ENCODE measurements at places on chromosomes 7 and 10.

GRCh38 chr10:99667108-99667751 lies 7.9 kb downstream of the ENTPD7 start:
- peak; percentile 77 for DNase-seq

- DNase-seq: no peak
These were observed 1.7 kb downstream of the ADAP1 start for GRCh38 chr7:952548-953441.

DNA sequence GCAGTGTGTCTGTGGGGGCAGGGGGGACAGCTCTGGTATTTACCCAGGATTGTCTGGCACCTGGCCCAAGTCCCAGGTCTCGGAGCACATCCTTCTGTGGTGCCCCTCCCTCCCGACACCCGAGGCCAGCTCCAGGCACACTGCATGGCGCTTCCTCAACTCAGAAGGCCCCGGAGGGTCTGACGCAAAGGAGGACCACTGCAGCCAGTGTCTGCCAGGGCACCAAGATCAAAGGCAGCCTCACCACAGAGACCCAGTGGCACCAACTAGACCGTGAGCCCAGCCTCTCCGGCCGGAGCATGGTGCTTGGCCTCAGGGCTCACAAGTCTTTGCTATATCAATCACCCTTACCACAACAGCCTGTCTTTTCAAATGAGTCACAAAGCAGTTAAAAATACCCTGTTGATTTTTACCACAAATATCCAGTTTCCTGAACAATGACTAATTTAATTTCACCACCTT lies 99.3 kb upstream of the DDC start:
- DNase-seq: peak; percentile 80

DNA sequence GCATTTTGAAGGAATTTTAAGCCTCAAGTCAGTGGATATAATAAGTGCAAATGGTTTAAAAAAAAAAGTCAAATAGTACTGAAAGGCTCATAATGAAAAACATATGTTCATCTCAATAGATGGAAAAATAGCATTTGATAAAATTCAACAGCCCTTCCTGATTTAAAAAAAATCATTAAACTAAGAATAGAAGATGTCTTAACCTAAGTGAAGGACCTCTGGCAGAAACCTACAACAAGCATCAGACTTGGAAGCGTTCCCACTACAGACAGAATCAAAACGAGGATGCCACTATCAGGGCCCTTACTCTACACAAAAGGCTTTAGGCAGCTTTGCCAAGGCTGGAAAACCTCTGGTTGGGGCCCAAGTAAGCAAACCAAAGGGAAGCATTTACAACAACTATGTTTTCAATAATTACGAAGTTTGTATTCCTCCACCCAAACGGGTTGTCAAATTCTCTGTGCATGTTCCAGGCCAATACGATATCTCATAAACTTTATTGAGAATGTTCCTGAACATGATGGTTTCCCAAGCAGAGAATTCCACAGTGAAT lies 45.1 kb downstream of the CYTH3 start:
- DNase-seq: peak; percentile 57

DNA sequence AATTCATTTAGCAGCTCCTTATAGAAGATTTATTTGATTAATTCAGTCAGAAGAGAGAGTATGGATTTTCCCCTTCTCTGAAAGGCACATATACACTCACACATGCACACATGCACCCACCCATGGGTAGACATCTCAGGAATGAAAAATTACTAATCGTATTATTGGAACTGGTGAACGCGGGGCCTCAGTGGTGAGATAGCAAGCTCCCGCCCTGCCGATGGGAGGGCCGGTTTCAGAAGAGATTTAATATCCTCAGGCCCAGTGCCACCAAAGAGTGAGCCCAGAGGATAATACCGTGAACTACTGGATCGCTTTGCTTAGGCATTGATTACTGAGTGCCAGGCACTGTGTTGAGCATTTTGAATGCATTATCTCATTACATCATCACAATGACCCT lies 38.0 kb upstream of the EMX2 start:
- DNase-seq: no peak

DNA sequence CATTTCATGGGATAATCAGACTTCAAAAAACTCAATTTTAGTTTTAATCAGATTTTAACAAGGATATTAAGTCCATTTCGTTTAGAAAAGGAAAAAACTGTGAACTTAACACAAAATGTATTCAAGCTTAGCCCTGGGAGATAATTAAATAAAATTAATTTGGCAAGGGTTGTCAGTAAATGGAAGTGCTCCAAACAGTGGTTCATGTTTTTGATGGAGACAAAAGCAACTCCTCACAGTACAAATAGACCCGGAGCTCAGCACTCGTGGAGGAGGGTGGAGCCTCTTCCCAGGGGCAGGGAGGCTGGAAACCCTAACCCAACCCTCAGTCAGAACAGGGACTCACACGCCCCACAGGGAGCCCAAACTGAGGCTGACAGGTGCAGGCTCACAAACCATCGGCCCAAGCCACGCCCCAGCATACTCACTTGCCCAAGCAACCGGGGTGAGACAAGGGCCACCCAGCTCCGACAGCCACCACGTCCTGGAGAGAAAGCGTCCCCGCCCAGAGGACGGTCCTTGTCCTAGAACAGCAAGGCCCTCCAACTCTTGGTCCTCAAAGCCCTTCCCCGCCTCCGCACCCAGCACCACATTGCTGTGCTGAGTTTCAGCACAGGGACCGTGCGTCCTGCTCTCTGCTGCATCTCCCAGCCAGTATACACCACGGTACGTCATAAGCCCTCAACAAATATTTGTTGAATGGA lies 39.8 kb downstream of the MAD1L1 start:
- DNase-seq: no peak

DNA sequence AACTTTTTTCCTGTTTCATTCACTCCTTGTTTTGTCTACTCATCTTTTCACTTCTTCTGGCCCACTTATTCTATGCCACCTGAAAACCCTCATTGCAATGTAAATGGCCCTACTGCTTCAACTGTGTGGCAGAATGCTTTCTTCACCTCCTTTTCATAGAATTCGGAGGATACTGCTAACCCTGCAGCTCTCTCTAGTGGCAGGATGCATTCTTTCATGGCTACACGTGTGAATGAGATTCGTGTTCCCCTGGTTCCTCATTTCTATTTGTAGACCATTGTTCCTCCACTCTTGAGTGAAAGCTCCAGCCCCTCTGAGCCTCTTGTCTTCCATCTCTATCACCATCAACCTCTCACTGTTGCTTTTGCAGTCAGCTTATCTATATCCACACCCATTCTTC lies 20.9 kb upstream of the CYP26C1 start:
- peak; percentile 43 for DNase-seq

- DNase-seq: no peak
These were observed 194.6 kb upstream of the TMEM72 start for GRCh38 chr10:44716470-44717015.

GRCh38 chr10:22652988-22653481 lies 61.3 kb downstream of the PIP4K2A start:
- DNase-seq: no peak

Data from astrocyte of the spinal cord (primary cell).